Activated CD4-positive, CD25-positive, alpha-beta regulatory T cell treated with anti-CD3 and anti-CD28 coated beads, Interleukin-2, amount 50 U/mL, for 72 hours (primary cell): ENCODE measurements at places on chromosomes 1 and 21.

DNA sequence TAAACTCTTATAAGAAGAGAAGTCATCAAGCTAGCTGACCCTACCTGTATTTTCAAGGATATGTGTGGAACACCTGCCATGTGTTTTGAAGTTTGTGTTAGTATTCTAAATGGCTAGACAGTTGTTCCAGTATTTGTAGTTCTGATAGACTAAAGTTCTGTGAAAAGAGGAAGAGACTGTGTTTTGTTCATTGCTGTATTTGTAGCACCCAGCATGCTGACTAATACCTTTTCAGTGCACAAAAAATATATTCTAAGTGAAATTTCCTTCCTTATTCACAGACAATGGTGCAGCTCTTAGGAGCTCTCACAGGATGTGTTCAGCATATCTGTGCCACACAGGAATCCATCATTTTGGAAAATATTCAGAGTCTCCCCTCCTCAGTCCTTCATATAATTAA, 8.2 kb upstream of the METTL18 start:
- DNase-seq, result no peak

- DNase-seq, result peak; percentile 75
Measured at GRCh38 chr1:18883636-18884418, 18.5 kb downstream of the ALDH4A1 start.

GRCh38 chr1:63665824-63666223, 72.6 kb downstream of the PGM1 start:
- no peak for DNase-seq

DNA sequence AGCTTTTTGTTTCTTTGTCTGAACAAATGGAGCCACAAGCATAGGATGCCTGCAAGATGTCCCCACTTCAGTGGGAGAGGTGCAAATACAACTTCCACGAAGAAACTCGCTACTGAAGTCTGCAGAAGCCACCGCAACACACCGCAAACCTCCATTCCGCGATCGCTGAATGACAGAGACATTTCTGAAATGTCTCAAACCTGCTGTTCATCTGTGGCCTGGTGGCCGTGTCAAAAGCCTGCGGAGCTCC, 1.0 kb downstream of the TP53BP2 start:
- peak; percentile 59 for DNase-seq

DNA sequence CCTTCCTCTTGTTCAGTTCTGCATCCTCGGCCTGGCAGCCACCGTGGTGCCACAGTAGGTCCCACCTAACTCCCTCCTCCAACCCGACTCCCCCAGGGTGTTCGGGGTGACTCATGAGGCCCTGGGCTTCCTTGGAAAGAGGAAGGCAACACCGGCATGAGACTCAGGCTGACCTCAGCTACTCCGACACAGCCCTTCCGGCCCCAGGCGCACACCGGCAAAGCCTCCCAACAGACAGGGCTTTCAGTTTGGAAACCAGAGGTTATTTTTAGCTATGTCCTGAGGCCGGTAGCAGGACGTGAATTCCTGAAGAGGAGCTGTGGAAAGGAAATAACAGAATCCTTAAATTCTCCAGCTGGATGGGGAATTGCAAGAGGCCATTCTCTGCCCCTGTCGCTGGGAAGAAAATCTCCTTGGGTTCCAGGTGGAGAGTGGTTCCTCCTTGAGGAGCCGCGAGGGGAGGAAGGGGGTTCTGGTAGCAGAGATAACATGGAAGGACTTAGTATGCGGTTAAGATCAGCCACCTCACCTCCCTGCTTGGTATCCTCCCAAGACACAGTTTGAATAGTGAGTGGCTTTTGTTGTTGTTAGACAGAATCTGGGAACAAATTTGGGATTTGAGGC, 24.4 kb downstream of the PLXNA2 start:
- DNase-seq, result no peak

GRCh38 chr21:31624961-31625491, 34.5 kb upstream of the SOD1 start:
- no peak for DNase-seq
